AG09309 (cell line): ENCODE measurements at places on chromosomes 12 and 14.

GRCh38 chr14:64388533-64389285 is 556 bp downstream of the MTHFD1 start:
- DNase-seq, result no peak

DNA sequence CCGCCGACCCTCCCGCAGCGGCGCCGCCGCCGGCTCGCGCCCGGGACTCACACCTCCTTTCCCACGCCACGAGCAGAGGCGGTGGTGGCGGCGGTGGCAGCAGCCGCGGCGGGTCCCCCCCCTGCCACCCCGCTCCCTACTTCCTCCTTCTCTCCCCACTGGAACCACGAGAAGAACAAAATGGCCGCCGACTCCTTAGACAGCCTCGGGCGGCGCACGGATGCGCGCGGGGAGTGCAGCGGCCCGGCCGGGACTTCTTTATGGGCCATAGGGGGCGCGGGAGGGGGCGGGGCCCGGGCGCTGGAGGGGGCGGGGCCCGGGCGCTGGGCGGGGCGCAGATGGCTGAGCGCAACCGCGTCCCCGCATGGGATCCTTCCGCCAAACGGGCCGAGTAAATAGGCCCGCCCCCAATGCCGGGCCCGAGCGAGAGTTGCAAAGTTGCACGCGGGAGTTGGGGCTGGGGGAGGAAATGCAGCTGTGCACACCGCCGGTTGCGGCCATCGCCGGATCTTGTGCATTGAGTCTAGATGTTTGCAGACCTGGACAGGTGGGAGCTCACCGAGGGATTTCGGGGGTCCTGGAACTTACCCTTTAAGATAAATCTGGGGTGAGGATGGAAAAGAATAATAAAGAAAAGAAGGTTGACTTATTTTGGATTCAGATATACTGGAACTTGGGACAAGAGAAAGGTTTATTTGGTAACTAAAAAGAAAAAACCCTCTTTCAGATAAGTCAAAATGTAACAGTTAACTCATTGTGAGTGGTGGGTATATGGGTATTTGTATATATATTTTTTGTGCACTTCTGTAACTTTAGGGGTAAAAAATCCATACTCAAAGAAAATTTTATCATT is at the start of gene PPP1CC:
Gene PPP1CC (minus strand): TSS at position 174 of the 853 bp plus-strand sequence. CDS start 184 bp downstream, outside the sequence.
- DNase-seq, result peak; percentile 65

DNA sequence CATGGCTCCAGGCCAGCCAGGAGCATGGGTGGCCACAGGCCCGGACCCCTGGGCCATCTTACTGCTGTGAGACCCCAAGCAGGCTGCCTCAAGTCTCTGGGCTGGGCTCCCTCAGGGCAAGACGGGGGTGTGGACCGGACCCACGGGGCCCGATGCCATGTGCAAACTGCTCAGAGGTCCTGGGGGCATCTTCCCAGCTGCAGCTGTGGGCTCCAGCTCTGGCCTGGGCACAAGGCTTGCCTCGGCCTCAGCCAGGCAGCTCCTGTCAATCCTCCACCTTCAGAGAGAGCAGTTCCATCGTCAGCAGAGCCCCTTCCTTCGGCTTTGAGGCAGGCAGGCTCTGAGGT is 12.4 kb upstream of the GPR132 start:
- no peak for DNase-seq

- no peak for DNase-seq
Observed at GRCh38 chr12:14878488-14878887, 7.2 kb downstream of the MGP start.

GRCh38 chr12:111584959-111585358 is 14.2 kb downstream of the ATXN2 start:
- no peak for DNase-seq

GRCh38 chr12:131901431-131902331 is 7.3 kb downstream of the ULK1 start:
- no peak for DNase-seq

DNA sequence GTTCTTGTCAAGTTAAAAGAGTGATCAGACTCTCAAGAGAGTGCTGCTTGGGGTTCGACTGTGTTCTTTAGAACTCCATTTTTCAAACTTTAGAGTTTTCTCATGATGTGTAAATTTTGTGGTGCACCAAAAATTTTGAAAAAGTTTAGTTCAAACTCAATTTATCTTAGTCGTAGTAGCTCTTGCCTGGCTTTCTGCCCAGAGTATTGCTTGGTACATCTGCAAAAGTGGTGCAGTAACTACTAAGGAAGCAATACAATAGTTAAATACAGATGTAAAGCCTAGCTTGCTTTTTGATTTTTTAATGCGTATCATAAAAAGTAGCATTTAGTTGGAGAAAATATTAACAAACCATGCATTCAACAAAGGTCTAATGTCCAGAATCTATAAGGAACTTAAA is 9.5 kb upstream of the CCDC91 start:
- DNase-seq, result no peak

DNA sequence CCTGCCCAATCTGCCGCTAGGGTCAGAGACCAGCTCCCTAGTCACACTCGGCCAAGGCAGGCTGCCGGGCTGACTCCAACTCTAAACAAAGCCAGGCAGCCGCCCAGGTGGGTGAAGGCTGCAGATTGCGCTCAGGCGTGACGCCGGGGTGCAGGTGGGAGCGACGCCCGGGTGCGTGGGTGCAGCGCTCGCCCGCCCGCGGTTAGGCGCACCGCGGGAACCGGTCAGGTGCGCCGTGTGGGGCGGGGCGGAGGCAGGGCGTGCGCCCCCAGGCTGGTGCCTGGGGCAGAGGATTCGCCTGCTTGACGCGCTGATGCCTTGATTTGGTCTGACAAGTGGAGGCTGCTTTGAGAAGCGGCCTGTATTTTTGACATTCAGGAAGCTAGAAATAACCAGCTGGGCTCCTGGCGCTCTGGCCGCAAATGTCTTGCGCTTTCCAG is 126.7 kb upstream of the HIF1A start:
- DNase-seq, result no peak

DNA sequence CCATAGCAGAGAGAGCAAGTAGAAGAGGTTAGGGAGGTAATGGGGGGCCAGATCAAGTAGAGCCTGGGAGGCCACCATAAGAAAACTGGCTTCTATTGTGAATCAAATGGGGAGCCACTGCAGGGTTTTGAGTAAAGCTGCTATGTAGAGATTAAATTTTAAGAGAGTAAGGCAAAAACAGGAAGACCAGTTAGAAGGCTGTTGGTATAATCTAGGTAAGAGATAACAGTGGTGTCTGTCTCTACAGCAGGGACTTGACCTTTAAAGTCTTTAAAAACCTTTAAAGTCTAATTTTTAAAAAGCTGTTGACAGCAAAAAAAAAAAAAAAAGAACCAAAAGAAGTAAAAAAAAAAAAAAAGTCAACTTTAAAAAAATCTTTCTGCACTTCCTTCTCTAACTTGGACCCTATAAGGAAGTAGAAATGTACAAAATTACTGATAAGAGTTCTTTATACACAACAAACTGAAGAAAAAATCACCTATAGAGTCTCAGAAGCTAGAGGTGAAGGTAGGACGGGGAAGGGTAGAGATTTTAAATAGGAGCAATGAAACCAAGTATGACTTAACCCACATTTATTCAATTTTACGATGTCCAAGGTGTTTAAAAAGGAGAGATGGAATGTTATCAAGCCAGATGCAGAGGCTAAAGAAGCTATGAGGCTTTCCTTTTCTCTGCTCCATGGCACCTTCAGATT is 26.1 kb downstream of the SGPP1 start:
- DNase-seq, result no peak

DNA sequence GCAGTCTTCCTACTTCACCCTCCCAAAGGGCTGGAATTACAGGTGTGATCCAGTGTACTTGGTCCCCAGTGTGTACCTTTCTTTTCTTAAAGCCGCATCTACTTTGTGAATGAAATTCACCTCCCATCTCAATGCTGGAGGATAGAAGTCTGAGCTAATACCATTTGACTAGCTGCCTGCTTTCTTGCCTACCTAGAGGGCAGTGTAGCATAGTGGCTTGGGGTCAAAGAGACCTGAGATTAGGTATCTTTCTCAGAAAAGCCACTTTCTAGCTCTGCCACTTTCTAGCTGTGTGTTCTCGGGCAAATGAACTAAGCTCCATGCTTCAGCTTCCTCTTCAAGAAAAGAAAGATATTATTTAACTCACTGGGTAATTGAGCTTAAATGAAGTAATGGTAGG is 16.9 kb downstream of the SMOC1 start:
- no peak for DNase-seq

DNA sequence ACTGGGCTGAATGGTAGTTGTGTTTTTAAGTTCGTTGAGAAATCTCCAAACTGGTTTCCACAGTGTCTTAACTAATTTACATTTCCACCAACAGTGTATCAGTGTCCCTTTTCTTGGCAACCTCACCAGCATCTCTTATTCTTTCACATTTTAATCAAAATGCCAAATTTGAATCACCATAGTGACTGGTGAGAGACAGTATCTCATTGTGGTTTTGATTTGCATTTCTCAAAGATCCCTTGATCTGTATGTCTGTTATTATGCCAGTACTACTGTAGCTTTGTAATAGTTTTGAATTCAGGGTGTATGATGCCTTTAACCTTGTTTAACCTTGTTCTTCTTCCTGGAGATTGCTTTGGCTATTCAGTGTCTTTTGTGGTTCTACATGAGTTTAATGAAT is 2.2 kb upstream of the EIF2S3B start:
- DNase-seq, result no peak

DNA sequence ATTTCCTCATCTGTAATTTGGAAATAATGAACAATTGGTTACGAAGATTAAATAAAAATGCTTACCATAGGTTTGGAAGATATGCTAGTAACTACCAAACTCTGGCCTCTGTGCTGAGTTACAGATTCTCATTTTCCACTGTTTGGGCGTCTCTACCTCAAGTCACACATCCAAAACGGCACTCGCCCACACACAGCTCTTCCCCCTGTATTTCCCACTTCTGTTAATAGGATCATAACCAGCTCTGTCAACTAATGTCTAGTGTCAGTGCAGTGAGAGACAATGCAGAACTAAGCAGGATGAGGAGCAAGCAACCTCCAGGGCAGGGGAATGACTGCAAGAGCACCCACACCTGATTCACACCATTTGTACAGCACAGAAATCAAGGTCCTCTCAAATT is 10.9 kb upstream of the SYCP3 start:
- no peak for DNase-seq

- DNase-seq, result no peak
Observed at GRCh38 chr14:64960762-64961276, 11.3 kb downstream of the RAB15 start.

- no peak for DNase-seq
Observed at GRCh38 chr14:77007183-77007974, 21.1 kb downstream of the IRF2BPL start.

GRCh38 chr12:31227401-31227981 is 98.5 kb downstream of the SINHCAF start:
- no peak for DNase-seq

GRCh38 chr12:93419388-93420034 is 22.2 kb downstream of the UBE2N start:
- peak; percentile 42 for DNase-seq

DNA sequence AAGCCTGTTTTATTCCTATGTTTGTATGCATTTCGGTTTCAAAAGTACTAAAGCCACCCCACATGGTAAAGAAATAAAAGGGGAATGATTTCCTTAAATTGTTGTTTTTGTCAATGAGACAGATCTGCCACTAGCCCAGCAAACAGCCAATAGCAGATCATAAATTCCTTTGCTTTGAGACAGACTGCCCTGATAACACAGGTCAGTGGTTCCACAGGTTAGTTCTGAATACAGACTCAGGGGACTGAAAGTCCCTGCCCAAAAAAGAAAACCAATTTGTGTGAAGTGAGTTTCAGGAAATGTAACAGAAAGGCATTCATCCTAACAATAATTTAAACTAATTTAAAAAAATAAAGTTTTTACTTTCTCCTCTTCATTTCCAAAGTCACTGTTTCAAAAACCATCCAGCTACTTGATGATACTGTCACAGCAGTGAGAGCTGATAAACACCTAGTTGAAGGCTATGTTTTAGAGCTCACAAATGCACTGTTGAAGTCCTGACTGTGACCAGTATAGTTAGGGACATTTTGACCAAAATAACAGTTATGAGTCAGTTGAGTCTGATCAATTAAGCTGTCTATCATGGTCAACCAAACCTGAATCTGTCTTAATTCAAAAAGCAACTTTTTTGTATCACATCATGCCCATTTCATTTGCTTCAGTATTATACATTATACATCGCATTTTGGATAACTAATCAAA is 77.7 kb downstream of the LGR5 start:
- DNase-seq, result no peak

DNA sequence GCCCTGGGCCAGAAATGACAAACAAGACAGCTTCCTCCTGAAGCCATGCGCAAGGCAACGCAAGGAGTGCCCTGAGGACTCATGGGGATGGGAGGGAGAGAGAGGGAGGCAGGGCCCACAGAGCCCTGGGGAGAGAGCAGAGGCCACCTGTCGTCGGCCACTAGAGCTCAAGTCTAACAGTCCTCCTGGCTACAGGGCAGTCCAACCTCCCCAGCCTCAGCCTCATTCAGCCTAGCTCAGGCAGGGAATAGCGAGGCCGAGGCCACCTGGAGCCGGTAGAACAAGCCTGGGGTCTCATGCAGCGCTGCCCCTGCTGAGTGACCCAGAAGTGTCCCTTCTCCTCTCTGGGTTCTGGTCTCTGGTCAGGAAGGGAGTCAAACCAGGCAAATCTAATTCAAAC is 69.5 kb downstream of the BCL11B start:
- DNase-seq, result no peak

DNA sequence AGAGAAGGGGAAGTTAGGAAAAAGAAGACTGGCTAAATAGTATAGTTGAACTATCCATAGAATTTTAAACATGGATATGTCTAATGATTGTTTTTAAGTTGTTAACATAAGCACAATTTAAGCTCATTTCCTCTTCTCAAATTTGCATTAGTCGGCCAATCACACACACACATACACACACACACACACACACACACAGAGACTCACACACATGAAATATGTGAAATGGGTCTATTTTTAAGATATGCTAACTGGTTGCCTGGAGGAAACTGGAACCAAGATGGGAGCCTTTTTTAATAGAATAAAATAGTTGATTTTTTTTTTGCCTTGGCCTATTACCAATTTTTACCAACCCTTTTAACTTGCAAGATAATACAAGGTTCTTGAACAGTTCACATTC is 24.0 kb upstream of the STYK1 start:
- DNase-seq, result no peak

- no peak for DNase-seq
Observed at GRCh38 chr12:52316701-52317100, 4.5 kb downstream of the KRT83 start.

DNA sequence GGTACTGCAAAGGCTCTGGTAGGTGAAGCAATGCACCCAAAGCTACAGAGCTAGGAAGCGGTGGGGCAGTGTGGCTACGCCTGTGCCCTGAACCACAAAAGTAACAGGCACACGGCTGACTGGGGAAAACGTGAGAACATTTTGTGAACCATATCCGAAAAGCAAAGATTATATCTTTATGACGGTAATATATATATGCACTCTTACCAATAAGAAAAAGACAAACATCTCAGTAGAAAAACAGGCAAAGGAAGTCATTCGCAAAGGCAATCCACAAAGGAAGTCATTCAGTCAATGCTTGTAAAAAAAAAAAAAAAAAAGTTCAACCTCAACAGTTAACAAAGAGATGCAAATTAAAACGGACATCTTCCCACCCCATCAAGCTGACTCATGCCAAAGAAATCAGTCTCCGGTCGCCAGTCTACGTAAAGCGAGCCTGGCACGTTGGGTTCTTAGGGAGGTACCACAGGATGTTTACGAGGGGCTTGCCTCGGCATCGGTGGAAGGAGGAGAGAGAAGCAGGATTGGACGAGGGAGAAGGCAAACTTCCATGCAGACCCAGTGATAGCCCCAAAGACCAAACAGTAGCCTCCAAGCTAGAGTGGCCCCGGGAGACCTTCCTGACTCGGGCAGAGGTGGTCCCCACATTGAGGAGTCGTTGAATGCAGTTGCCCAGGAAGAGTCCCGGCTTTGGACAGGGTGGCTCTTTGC is 39.4 kb upstream of the PPP2R5C start:
- peak; percentile 45 for DNase-seq

- no peak for DNase-seq
Observed at GRCh38 chr12:51949342-51950030, 2.0 kb upstream of the ACVR1B start.
